Mucosa of gallbladder (tissue), 1 donor: ENCODE measurements at places on chromosomes 12 and 14. TPM values are rescaled to one million over a fixed set of nuclear protein-coding genes. Genes with fewer than 3 reads are reported as not detected.

- no peak for DNase-seq
Measured at GRCh38 chr12:22530-23201, 43.9 kb upstream of the IQSEC3 start.

The CSRNP2 gene
- 32.5 TPM for total RNA-seq

- no peak for DNase-seq
Measured at GRCh38 chr14:54683882-54684794, 117.2 kb downstream of the SAMD4A start.

DNA sequence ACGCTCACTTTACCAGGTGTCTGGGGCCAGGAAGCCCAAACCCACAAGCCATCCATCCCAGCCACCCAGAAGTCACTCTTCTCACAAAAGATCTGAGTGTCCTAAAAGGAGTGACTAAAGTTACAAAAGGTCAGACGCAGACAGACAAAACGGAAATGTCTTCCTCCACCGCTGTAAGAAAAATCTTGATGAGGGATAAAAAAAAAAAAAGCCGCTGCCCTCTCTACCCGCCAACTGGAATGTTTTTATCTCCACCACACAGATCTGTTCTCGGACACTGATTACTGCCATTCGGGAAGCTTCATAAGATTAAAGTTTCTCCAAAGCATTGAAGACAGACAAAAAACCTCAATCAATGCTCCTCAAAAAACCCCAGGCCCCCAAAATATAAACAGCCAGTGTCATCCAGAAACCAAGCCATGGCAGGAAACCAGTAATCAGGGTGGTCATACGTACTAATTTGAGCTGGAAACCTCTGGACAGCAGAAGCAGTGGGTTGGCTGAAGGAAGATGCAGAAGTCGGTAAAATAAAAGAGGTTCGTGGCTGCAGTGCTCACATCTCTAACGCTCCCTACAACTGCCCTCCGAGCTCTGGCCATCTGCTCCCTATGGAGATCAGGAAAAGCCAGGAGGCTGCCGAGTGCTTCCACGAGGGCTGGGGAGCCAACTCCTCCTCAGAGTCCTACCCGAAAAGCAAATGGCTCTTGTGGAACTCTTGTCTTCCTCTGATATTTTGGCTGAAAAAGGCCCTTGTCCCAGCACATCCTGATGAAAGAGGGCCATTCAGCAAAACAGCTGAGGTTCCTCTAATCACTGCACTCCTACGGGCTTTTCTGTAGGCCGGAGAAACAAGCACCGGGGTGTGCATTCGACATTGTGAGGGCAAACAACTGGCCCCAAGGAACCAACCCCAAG lies 30.3 kb downstream of the SSH1 start:
- DNase-seq: no peak

The TMEM63C gene
- 1.4 TPM for total RNA-seq

The FAIM2 gene
- total RNA-seq: 13.0 TPM

The PRB2 gene
- not detected for total RNA-seq

The CALCOCO1 gene
- total RNA-seq: 188 TPM

GRCh38 chr14:102020058-102020971 lies 55.9 kb downstream of the DYNC1H1 start:
- no peak for DNase-seq

DNA sequence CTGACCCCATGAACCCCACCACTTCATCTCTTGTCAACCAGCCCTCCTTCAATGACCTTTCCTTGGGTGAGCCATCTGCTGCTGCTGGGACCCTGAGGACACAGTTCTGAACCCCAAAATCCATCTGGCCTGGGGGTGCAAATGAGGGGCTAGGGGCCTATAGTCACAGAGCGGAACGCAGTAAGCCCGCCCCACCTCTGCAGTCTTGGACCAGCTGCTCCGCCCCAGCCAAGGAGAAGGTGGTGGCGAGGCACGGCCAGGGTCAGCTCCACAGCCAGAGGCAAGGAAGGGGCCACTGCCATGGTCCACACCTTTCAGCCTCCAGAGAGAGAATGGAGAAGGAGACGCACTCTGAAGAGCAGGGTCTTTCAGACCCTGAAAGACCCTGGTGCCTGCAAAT lies 5.1 kb downstream of the TMEM179 start:
- DNase-seq: no peak

DNA sequence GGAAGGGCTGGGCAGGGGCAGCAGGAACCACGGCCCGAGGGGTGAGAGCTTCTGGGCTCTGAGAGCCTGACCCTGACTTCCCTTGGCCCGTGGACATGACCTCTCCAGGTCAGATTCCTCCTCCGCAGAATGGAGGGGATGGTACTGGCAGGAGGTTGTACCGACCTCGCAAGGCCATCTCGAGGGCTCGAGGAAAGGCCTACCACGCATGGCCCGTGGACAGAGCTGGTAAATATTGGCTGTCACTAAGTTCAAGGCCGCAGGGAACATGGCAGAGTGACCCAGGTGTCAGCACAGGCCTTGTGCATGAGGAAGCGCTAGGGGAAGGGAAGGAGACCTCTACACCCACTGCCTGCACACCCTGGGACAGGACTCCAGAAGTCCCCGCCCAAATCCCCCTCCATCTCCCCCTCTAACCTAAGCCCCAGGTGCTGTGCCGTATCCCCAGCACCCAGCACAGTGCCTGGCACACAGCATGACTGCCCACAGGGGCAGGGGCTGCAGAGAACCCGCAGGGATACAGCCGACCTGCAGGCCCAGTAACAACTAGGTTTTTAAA lies 54.9 kb upstream of the PPP2R5C start:
- DNase-seq: no peak

- no peak for DNase-seq
Measured at GRCh38 chr12:120019938-120020337, 30.9 kb downstream of the BICDL1 start.

DNA sequence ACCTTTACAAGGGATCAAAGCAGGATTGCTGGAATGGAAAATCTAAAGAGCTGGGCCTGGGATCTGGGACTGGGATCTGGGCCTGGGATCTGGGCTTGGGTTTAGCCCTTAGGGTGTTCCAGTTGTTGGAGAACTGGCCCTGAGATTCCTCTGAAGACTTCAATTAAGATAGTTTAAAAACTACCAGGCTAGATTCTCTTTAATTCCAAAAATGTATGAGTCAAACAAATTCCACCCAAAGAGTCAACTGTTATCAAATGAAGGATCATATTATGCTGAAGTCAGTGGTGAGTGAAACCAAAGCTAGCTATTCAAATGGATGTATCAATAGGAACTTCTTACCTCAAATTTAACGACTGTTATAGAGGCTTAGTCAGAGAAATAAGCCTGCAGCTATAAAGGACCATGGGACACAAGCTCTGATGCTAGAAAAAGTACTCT lies 40.5 kb downstream of the LIMA1 start:
- no peak for DNase-seq

GRCh38 chr12:122893208-122894153 lies 2.4 kb downstream of the VPS37B start:
- DNase-seq: no peak

The CCDC38 gene
- not detected for total RNA-seq

DNA sequence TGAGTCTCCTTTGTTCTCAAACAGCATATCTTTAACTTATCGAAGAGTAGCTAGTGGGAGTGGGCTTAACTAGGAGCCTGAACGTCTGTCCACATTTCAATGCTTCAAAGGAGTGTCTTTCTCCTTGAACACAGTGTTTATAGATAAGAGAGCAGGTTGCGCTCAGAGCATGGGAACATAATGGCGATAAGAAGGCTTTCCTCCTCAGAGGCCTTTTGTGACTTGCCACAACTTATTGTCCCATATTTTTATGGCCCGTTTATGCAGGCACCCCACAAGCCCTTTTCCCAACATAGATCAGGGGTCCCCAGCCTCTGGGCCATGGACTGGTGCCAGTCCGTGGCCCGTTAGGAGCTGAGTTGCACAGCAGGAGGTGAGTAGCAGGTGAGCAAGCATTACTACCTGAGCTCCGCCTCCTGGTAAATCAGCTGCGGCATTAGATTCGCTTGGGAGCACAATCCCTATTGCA lies 2.6 kb upstream of the DDX47 start:
- no peak for DNase-seq

The CCDC77 gene
- total RNA-seq: 5.3 TPM

The CAPS2 gene
- total RNA-seq: 12.4 TPM

The BMP4 gene
- total RNA-seq: 44.2 TPM

The FAM161B gene
- 7.0 TPM for total RNA-seq

- no peak for DNase-seq
Measured at GRCh38 chr12:43540470-43540869, 11.5 kb downstream of the ADAMTS20 start.

The GPR137C gene
- total RNA-seq: 0.86 TPM

DNA sequence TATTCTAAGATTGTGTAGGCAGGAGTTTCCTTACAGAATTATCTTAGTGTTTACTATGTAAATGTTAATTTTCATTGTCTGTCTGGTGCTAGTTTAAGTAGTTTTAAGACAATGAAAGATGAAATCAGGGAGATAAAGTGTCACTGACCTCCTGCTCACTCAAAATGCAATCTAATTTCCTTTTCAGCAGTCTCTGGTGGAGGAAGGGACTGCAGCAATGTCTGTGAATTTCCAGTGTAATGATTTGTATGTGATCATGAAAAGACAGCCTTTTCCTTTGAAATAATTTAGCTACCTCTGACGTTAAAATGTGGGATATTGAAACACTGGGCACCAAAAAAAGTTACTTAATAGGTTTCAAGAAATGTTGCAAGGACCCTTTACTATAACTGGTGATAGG lies 779.7 kb upstream of the FLRT2 start:
- no peak for DNase-seq

DNA sequence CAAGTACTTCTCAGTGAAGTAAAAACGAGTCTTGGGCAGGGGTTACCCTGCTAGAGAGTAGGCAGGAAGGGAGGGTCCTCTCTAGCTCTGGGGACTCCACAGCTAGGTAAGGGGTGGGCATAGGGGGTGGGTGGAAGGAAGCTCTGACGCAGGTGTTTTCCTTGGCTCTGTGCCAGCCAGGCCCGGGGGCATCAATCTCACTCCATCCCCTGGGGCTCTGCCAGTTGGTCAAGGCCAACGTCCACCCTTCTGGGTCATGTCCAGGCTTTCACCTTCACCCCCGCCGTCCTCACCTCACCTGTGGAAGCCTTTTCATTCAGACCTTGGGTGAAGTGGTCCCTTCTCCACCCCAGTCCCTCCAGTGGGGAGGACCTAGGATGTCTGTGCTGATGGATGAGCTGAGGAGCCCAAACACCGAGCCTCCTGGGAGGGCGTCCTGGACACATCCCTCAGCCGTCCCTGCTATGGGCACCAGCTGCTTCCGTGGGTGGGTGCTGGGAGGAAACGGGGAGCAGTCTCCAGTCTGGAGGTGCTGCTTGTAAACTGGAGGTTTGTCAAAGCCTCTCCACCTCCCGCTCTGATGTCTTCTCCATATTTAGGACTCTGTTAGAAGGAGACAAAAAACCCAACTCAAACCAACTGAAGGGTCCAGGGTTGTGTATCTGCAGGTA lies 71.5 kb upstream of the SFSWAP start:
- no peak for DNase-seq

DNA sequence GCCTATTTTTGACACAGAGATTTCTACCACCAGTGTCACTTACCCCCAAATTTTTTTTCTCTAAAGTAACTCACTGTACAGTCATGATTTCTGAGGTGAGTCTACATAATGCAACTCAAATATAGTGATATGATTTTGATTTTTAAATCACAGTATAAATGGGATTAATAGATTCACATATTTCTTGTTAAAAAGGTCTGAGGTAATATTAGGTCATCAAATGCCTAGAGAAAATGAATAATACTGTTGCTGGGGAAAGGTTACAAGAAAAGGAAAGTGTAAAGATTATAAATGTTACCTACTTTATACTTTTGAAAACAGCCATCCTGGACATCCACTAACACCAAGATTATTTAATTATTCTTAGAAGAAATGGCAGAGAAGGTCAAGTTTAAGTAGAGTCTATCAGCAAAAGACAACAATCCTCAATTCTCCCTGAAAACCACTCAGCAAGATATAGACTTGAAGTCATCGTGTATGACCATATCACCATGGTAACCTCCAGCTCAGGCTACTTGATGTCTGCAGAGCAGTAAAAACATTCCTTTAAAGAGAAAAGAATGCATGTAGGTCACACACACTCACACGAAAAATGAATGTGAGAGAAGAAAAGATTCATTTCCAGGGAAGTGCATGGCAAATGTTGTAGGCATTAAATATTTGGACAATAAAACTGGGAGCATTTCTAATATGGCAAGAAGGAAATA lies 58.7 kb downstream of the CCDC59 start:
- no peak for DNase-seq

DNA sequence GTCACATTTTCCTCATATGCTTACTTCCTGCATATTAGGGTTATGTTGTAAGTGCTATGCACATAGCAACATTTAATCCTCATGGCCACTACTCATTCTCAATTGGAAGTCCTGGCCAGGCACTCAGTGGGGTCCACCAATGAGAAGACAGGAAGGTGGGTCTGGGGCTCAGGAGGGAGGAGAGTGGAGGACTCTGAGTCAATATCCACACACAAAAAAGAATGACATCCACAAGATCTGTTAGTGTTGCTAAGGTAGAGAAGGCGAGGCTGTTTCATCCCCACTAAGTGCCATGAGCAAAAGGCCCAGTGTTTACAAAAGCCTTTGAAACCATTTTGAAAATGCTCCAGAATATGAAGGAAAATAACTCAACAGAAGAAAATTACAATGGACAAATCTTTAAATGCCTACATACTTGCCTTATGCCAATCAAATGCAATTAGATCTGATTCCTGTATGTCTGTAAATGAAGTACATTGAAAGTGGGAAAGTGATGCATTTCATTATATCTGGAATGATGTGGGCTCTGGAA lies 53.9 kb downstream of the EID3 start:
- no peak for DNase-seq

DNA sequence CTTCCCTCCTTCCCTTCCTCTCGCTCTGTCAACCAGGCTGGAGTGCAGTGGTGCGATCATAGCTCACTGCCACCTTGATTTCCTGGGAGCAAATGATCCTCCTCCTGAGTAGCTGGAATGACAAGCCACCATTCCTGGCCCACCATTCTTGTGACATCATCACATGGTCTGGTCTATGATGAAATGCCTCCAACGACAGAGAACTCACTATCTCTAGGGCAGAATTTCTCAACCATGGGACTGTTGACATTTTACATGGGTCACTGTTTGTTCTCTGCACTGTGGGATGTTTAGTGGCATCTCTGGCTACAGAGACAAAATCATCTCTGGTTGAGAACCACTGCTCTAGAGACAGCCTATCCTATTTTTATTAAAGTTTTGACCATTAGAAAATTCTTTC lies 9.7 kb downstream of the VRK1 start:
- no peak for DNase-seq

DNA sequence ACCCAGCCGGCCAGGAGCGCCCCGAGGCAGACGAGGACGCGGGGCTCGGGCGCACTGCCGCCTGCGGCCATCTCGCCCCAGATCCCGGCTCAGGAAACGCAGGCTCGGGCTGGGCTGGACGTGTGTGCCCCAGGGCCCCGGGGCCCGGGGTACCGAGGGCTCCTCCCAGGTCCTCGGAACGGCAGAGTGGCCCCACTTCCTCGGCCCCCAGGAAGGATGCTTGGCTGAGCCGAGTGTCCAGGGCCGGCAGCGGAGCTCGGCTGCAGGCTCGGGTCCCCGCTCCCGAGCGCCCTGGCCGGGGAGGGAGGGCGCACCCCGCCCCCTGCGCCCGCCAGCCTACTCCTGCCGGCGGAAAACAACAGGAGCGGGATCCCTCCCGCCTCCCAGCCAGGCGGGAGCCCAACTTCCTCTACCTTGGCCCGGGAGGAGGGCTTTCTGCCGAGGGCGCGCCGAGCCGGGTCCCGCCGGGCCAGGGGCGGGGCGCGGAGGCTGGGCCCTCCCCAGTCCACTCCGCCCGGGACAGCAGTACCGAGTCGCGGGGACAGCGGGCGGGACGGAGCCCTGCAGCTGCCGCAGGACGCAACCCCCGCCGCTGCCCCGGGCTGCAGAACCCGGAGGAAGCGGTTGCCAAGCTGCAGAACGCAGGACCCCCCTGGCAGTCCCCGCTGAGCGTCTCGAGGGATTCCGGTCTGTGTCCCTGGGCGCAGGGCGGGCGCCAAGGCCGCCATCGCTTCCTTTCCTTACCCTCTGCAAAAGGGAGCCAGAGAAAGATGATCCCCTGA lies at the start of gene VSIG10:
VSIG10 (minus strand) TSS at position 411 of the 782 bp plus-strand sequence; CDS start at position 71, 340 bp downstream.
- DNase-seq: peak; percentile 75
